ENCODE measurements at places on chromosomes 3 and 15.

GRCh38 chr3:195696632-195697278, 24.0 kb upstream of the MUC20 start:
- no peak for DNase-seq

- DNase-seq = no peak
Observed at GRCh38 chr3:147361454-147362420, 44.6 kb downstream of the ZIC4 start.

GRCh38 chr3:72155391-72156064, 370.6 kb upstream of the PROK2 start:
- no peak for DNase-seq

GRCh38 chr15:73139041-73139743, 86.9 kb downstream of the NEO1 start:
- DNase-seq = no peak

- no peak for DNase-seq
Observed at GRCh38 chr3:171980578-171981270, 58.7 kb upstream of the FNDC3B start.

GRCh38 chr3:4711680-4711992, 218.5 kb downstream of the ITPR1 start:
- no peak for DNase-seq

DNA sequence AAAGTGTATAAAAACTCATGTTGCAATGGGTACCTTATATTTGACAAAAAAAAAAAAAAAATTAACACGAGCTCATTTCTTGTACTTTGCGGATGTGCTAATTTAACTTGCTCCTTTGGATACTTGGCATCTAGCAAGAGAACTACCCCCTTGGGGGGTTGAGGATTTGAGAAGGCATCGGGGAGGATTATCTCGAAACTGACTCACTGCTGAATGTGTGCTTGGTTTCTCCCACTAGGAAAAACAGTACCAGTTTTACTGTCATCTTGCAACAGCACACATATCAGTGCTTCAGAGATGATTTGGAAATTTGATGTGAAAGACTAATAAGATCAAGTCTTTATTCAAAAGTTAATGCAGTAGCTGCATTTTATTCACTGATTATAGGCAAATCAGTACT, 891 bp downstream of the EXOG start:
- no peak for DNase-seq

- DNase-seq = peak; percentile 15
Observed at GRCh38 chr3:158213461-158213860, 103.6 kb downstream of the RSRC1 start.

DNA sequence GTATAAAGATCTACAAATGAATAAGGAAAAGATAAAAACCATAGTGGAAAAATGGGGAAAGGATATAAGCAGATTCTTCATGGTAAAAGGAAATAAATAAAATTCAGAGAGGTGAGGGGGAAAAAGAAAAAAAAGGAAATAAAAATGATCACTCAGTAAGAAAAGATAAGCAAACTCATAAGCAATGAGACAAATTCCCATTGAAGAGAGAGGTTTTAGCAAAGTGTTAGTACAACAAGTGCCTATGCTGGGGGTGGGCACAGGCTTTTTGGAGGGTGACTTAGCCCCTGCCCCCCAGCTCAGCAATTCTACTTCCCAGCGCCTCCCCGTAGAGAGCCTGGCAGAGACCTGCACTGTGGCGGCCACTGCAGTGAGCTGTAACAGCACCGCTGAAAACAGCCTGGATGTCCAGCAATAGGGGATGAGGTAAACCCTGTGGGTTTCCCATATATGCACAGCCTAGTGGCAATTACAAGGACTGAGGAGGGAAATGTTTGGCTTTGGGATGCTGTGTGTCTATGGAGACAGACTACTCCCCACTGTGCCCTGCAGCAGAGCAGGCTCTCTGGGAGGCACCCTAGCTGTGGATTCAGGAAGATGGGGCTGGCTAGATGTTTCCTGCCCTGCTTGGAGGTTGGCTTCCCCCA, 23.7 kb upstream of the SFMBT1 start:
- DNase-seq = no peak

GRCh38 chr15:71411538-71412482, 296.5 kb downstream of the THSD4 start:
- no peak for DNase-seq

DNA sequence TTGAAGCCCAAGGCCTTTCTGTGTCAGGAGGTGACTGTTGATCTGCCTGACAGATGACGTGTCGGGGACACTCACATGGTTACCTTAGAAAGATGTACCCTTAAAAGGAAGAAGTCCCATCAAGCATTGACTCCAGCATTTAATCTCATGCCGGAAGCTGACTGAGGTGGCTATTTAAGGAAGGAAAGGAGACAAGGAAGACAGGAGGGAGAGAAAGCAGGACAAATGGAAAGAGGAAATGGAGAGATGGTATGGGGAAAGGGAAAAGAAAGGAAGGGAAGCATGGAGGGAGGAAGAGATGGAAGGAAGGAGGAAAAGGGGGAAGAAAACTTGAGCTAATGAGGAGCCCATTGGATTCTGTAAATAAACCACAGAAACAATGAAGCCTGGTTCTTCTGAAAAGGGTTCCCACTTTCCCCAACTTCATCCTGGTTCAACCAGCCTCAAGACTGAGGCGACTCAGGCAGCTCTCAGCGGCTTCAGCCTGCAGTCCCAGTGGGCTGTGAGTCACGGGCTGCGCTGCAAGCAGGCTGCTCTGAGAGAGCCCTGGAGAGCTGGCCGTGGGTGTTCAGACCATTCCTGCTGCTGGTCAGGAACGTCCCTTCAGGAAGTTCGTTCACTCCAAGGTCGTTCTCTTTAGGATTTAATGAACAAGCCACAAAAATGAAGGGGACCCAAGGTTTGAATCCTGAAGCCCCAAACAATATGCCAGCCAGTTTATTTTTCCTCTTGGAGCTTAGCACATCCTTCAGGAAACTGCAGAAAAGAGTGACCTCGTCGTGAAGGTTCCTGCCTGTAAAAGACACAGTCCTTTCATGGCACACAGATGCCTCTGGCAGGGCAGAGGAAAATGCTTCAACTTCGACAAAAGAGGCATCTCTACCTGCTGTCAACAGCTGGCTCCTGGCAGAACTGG, 69.6 kb upstream of the THBS1 start:
- DNase-seq = no peak

- no peak for DNase-seq
Observed at GRCh38 chr15:89785064-89785773, 9.1 kb downstream of the MESP2 start.

DNA sequence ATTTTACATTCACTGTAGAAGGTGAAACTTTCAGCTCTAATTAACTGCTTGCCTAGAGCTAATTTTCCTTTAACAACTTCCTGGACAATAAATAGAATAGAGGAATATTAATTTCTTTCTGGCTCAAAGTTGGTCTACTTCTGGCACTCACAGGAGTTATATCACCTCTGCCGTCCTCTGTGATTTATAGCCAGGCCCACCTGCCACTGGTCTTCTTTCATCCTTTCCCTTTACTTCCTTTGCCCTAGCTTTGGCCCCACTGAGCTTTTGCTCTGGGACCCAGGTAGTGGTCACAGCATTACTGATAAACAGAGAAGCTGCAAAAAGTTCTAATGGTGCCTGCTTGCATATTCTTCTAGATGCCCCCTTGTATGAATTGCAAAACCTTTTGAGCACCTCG, 49.3 kb upstream of the ABHD10 start:
- DNase-seq = peak; percentile 43

DNA sequence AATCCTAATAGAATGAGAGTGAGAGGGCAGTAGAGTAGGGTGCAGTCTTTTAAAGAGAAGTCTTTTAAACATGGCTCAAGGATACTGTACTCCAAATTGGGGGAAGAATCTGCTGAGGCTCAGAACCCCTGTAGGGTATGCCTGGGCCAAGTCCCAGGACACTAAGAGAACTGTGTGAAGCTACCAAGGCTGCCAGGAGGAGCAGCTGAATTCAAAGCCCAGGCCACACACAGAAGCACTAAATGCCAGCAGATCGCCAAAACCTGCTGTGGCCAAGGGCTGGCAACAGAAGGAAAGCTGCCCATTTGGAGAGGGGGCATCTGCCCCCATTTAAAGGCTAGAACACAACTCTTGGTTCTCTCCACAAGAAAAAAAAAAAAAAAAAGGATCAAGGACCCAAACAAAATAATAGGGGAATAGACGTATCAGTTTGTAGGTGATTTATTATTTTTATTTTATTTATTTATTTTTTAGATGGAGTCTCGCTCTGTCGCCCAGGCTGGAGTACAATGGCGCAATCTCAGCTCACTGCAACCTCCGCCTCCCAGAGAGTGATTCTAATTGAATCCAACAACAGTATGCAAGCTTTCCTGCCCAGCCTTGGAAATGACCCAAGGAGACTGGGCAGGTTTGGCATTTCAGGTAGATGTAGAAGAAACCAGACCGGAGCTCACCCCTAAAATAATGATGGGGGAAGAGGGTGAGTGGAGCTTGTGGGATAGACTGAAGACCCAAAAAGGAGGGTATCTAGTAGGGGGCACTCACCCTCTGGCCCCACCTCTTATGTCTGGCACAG, 279.0 kb upstream of the WNT5A start:
- no peak for DNase-seq

DNA sequence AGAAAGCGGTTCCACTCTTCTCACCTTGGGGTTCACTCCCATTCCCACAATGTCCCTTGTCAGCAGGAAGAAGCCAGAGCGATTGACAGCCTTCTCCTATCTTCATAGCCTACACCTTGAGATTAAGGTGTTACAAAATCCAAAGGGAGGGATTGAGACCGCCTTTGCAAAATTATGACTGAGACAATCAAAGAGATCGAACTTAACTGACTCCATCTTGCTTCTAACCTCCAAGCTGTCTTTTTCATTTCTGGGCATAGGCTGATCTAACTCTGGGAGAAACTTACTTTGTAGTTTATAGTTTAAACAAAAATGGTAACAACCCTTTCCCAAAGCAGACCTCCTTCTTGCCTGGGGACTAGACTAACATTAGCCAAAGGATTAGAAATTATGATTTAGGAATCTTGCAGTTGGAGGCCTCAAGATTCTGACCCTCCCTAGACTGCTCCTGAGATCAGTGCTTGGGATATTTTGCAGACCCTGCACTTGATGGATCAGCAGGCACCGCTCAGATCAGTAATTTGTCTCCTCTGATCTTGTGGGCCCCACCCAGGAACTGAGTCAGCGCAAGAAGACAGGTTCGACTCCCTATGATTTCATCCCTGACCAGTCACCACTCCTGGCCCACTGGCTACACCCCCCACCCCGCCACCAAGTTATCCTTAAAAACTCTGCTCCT, 40.0 kb downstream of the PAQR5 start:
- DNase-seq = no peak

DNA sequence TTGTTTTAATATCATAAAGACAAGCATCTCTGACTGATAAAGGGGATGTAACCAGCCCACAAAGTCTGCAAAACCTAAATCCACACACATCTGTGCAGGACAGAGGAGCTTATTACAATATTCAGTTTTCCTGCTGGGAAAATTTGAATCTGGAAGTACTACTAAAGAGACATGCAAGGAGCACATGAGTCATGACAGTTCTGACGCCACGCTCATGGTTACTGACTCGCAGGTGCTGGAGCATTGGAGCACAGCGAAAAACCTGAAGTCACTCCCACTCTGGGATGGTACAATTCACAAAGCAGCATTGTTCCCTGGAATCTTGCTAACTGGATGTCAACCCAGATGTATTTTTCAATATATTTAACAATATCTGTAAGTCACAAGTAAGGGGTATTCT, 7.6 kb upstream of the ISL2 start:
- DNase-seq = no peak

DNA sequence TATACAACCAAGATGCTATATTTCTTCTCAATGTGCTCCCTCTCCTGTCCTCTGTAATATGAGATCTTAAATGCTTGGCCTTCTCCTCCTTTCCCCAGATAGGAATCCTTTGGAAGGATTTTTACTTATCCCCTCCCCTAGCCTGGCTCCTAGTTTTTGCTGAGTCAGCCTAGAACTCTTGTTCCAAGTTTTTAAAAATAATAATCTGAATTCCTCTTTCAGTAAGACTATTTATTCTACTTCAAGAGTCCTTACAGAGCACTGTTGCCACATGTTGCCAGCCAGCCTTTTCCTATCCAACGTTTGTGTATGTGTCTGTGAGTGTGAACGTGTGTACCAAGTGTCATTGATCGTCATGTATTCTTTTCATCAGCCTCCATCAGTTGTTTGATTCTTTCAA, 11.0 kb upstream of the KCNMB2 start:
- DNase-seq = no peak

GRCh38 chr15:52797625-52798501, 7.7 kb upstream of the ONECUT1 start:
- DNase-seq = no peak

- DNase-seq = no peak
Observed at GRCh38 chr3:70899816-70900215, 587.4 kb upstream of the MDFIC2 start.

- no peak for DNase-seq
Observed at GRCh38 chr3:123244128-123244527, 42.4 kb downstream of the SEC22A start.

- no peak for DNase-seq
Observed at GRCh38 chr3:182626484-182627467, 166.5 kb upstream of the ATP11B start.

DNA sequence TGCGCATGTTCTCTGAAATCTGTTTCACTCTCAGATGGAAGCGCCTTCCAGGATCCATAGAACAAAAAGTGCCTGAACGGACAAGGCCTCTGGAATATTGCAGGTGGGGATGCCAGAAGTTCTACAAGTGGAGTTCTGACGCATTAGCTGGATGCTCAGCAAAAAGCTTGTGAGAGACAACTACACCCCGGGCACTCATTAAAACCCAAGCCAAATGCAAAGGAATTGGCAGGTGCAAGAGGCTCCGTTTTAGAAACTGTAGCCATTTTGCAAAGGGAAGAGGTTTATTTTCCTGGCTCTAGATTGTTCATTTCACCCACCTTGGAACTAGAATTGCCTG, 35.2 kb upstream of the SLC24A5 start:
- no peak for DNase-seq

- DNase-seq = no peak
Observed at GRCh38 chr3:175399156-175399840, 540.2 kb downstream of the NAALADL2 start.

All from brain (organoid and tissue), 16 donors.